NCI-H1694 treated with DMSO at 0.1 percent for 48 hours (cell line): ENCODE measurements at places on chromosomes 6 and 20.

DNA sequence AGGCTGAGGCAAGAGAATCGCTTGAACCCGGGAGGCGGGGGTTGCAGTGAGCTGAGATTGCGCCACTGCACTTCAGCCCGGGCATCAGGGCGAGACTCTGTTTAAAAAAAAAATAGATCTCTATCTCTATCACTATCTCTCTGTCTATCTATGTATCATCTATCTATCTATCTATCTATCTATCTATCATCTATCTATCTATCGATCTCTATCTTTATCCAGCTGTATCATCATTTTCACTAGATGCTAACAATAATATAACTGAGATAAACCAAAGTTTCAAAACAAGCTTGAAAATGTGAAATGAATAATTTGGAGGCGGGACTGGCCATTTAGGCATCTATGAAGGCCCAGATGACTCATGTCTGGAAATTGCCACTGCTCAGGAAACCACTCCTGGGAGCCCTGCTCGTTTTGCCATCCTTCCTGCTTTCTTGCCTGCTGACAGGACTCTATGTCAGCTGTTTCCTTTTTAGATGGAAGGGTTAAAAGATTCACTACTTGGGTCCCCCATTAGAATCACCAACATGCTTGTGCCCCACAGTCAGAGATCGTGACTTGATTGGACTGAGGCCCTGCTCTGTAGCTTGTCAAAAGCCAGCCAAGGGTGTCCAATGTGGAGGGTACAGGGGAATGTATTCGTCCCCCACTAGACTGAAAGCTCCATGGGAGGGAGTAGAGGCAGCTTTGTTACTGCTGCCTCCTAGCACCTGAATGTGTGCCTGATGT is 61.7 kb downstream of the UTRN start:
- DNase-seq = no peak

GRCh38 chr6:19851241-19852089 is 14.3 kb downstream of the ID4 start:
- DNase-seq = peak; percentile 88

- no peak for DNase-seq
Observed at GRCh38 chr20:54405540-54405939, 69.9 kb upstream of the DOK5 start.

GRCh38 chr20:23159256-23159946 is 73.3 kb upstream of the CD93 start:
- no peak for DNase-seq

DNA sequence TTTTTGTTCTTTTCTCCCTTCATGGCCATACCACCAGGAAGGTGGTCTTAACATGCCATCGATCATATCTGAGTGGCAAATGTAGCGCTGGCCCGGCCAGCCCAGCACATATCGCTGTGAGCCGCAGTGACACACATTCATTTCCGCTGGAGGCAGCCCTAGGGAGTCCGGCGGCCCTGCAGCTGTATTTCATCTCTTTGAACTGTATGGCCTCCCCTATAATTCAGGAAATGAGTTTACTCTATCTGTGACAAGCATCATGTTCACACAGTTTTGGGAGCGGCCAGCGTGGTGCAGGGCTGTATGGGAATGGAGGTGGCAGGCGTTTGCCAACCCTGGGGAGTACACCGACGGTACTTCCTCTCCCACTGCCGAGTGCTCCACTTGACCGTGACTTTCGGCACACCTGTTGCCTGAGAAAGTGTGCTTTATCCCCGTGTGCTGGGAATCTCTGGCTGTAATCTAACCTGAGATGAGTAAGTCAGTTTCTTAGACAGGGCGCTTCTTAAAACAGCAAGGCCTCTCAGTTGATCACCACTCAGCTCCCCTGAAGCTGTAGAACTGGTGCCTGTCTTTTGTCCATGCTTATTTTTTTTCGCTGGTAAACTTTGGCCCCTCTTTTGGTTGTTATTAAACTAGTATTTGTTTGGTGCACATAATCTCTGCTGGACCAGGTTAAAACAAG is 257.1 kb upstream of the TAB2 start:
- no peak for DNase-seq

- DNase-seq = no peak
Observed at GRCh38 chr6:158043008-158043407, 61.3 kb downstream of the SYNJ2 start.

- no peak for DNase-seq
Observed at GRCh38 chr6:16180696-16181438, 52.0 kb downstream of the MYLIP start.

DNA sequence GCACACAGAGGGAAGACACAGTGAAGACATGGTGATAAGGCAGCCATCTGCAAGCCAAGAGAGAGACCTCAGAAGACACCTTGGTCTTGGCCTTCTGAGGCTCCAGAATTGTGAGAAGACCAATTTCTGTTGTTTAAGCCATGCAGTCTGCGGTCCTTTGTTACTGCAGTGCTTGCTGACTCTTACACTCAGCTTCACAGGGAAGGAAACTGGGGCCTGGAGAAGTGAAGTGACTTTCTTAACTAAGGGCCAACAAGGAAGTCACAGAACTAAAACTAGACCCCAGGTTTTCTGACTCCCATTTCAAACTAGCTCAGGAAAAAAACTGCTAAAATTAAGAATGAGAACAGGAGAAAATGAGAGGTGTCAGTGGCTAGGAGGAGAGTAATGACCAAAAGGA is 74.3 kb downstream of the TNFRSF21 start:
- DNase-seq = no peak

DNA sequence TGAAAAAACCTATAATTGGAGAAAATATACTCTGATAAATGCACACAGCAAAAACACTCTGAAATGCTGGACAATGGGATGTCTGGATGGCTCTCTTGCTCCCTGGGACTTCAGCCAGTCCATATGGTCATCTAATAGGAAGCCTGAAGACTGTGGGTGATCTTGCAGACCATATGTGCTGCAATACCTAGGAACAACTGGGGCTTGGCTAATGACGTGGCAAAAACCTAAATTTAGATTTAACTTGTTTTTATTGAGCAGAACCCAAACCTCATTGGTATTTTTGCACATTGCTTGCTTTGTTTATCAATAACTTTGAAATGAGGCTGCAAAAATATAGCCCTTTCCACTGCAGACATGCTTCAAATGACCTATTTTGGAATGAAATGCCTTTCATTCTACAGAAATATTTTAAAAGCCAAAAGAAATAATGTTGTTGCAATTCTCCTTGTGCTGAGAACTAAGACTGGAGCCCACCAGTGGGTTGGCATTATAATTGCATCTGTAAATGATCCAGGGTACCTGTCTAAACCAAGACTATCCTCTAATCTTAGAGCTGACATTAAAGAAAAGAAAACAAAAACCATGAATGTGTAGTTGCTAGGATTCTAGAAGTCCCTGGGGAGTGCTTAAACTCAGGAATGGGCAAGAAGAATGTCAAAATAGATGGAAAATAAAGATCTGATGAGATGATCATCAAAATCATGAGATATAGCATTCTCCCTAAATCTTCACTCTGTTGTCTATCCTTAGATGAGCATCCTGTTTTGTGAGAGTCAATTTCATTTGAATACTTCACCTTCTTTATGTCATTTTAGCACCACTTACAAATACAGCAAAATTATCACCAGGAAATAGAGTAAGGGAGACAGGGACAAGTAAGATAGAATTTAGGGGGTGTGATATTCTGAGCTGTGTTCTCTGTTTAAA is 152.1 kb upstream of the RIMS1 start:
- DNase-seq = no peak

DNA sequence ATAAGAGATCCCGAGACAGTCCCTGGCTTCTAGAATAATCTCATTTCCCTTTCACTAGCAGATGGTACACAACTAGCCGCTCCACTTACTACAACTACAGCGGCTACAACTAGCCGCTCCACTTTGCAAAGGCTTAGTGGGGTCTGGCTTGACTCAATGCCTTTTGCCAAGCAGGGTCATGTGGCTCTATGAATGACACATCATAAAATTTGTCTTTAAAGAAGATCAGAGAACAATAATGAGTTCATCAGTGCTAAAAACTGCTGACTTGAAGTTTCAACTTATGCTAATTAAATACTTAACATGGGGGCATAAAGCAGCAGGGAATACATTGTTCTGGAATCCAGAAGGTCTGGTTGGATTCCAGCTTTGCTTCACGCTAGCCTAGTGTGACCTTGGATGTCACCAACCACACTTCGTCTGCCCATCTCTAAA is 2.0 kb upstream of the MICAL1 start:
- DNase-seq = no peak

DNA sequence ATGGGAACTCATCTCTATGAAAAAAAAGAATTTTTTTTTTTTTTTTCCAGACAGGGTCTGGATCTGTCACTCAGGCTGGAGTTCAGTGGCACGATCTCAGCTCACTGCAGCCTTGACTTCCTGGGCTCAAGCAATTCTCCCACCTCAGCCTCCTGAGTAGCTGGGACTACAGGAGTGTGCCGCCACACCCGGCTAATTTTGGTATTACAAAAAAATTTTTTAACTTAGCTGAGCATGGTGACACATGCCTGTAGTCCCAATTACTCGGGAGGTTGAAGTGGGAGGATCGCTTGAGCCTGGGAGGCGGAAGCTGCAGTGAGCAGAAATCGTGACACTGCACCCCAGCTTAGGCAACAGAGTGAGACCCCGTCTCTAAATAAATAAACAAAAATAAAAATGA is 7.5 kb downstream of the DEF6 start:
- no peak for DNase-seq

DNA sequence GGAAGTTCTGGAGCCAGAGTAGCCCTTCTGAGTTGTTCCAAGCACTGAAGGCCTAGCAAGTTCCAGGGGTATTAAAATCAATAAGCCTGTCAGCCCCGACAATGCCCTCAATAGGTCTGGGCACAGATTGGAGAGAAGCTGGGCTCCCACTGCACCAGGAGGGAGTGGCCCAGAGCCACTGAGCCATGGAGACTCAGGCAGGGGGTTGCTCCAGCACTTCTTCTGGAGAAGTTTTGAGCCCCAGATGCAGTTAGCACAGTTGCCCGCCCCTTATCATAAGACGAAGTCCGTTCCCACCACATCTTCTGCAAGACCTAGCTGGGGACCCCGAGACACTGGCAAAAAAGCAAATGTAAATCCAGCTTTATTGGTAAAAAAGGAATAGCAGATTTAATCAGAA is 13.0 kb downstream of the DEFB132 start:
- DNase-seq = no peak

- DNase-seq = no peak
Observed at GRCh38 chr6:162733489-162733888, 5.7 kb downstream of the PACRG start.

- DNase-seq = peak; percentile 15
Observed at GRCh38 chr6:15464211-15464725, 198.6 kb downstream of the DTNBP1 start.

DNA sequence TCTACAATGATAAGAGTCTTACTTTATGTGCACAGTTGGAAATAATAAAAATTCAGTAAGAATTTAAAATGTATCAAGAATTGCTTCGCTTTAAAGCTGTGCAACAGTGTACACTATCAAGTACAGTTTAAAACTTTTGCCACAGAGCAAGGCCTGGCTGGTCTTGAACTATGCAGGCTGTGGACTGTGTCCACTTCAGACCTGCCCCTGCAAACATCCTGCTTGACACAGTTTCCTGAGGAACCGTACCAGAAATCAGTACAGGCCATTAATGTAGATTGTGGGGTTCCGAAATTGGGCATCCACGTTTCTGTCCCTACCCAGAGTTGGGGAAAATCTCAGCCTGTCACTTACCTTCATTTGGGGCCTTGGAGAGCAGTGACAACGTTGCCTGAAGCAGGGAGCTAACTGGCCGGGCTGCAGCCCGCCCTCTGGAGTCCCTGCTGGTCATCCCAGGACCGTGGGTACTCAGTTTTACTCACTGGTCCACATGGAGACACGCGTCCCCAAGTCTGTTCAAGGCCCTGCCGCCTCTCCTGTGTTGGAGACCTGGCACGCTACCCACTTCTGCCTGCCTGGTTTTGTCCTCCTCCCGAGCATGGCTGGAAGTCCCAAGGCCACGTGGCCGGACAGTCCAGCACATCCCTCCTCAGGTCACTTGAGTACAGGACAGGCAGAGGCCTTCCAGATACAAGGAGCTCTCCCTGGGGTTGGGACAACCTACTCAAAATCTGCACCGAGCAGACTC is 8.4 kb downstream of the NINL start:
- no peak for DNase-seq

GRCh38 chr6:33391922-33392594 is 435 bp downstream of the KIFC1 start:
- no peak for DNase-seq

- DNase-seq = no peak
Observed at GRCh38 chr6:83231146-83231545, 38.0 kb downstream of the RWDD2A start.

- no peak for DNase-seq
Observed at GRCh38 chr6:36679043-36679833, 724 bp downstream of the CDKN1A start.

- peak; percentile 16 for DNase-seq
Observed at GRCh38 chr20:34713194-34713943, 9.2 kb downstream of the TP53INP2 start.

DNA sequence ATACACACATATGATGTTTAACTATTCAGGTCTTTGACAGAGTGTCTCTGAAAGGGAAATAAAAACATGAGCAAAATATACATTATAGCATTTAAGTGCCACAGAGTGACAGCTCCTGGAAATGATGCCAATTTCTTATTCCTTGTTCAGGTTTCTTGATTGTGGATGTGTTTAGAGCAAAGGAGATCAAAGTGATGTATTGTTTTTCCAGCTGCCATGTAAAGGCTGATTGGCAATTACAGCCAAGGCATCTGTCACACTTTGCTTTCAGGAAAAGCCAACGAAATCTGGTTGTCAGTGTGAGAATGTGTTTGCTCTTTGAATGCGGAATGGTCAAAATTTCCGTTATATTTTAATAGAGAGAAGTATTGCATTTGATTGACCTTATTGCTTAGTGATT is 347.8 kb upstream of the FLRT3 start:
- DNase-seq = peak; percentile 25

- DNase-seq = no peak
Observed at GRCh38 chr6:84017709-84018452, 15.7 kb upstream of the MRAP2 start.

GRCh38 chr20:39702701-39703349 is 740.7 kb downstream of the DHX35 start:
- no peak for DNase-seq

GRCh38 chr6:136035378-136036070 is 184.0 kb downstream of the PDE7B start:
- no peak for DNase-seq

DNA sequence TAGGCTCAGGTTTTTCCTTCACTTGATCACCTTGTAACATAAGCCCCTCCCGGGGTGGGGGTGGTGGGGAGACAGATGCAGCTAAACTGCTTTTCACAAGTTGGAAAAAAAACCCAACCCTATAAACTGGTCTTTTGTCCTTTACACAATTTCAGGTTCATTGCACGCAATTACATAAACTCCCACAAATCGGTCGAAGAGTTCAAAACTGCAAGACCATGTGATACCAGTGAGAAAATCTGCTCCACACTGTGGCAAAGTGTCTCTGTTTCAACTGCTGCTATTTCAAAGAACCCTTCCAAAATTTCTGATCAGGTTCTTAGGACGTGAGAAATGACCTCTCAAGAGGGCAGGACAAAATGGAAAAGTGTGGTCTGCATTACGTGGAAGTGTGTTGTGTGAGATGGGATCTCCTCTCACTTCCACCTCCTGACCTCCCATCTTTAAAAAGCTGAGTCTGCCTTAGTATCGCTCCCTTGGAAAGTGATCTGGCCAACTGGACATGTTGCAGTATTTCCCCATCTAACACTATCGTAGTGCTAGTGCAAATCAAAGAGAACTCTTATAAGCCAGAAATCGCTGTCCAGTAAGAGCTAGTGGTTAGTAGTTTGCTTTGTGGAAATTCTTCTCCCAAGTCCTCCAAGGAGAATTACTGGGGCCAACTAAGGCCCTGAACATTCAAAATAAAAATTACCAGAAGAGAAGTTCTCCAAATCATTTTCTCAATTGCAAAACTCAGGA is 60.1 kb downstream of the PRND start:
- DNase-seq = no peak
